ENCODE measurements at places on chromosomes 6 and 20.
A peak's percentile ranks its signal among the peaks of the same experiment; 100 is the strongest.

DNA sequence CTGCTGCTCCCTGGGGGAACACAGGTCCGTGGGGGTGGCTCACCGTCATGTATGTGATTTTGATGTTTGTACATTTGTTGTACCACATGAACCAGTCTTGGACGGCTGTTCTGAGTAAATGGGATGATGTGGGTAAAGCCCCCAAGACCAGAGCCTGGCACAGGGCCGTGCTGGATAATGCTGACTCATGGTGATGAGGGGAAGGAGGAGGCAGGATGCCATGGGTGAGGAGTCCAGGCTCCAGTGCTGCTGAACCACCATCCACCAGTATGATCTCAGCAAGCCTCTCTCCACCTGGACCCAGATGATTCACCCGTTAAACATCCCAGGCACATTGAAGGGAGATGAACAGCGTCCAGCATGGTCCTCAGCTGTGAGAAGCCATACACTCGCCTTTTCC, 9.6 kb upstream of the APCDD1L start:
- peak; percentile 12 for DNase-seq

DNA sequence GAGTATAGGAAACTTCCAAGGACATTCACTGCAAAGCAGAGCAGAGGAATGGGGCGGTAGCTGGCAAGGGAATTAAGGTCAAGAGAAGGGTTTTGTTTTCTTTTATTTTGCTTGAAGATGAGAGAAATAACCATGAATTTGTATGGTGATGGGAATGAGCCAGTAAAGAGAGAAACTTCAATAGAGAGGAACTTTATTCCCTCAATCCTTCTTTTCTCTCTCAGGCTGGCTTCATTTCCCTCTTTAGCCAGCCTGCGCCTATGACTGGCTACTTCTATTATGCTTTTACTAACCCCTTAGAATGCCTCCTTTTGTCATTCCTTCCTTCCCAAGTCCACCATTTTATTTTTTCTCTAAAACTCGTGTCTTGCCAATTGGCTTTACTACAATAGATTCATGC, 101.4 kb upstream of the CEP85L start:
- no peak for DNase-seq

- DNase-seq: peak; percentile 73
These were observed 38.0 kb downstream of the RWDD2A start for GRCh38 chr6:83231146-83231545.

DNA sequence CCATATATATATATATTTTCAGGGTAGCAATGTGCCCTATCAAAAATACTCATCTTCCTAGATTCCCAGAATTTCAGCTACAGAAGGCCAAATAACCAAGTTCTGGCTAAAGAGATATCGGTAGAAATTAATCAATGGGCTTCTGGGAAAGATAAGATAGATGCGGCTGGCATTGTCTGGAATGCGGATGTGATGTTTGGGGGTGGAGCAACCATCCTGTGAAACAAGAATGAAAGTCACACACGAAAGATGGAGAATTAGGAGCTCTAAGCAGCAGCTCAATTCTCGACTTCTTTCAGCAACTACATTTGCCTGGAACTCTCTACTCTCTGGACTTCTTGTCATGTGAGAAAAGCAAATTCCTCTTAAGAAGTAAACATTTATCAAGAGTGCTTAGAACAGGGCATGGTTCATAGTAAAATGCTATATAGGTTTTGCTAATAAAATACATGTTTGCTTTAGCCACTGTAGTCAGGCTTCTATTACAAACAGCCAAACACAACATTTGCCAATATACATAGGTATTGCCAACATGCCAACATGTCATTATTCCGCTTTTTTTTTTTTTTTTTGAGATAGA, 90.8 kb downstream of the CLIC5 start:
- no peak for DNase-seq

DNA sequence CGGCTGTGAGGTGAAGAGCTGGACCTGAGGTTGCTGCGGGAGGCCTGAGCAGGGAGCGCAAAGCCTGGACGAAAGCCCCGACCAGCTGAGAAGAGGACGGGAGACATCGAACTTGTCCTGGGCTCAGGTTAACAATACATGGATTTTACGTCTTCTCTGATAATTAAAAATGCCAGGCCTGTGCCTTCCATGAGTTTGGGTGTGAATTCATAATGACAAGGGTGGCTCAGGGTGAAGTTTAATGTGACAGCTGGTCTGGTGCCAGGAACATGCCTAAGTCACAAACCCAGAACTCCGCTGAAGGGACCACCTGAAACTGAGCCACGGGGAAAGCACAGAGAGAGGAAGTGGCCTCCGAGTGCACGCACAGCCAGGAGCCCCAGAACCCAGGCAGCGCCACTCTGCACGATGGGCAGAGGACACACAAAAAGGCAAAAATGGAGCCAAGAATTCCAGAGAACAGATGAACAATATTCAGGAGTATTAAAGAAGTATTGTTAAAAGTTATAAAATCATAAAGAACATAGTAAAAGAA, 150.1 kb upstream of the RPS6KA2 start:
- DNase-seq: no peak

- no peak for DNase-seq
These were observed 366.2 kb upstream of the BTBD3 start for GRCh38 chr20:11551479-11551878.

DNA sequence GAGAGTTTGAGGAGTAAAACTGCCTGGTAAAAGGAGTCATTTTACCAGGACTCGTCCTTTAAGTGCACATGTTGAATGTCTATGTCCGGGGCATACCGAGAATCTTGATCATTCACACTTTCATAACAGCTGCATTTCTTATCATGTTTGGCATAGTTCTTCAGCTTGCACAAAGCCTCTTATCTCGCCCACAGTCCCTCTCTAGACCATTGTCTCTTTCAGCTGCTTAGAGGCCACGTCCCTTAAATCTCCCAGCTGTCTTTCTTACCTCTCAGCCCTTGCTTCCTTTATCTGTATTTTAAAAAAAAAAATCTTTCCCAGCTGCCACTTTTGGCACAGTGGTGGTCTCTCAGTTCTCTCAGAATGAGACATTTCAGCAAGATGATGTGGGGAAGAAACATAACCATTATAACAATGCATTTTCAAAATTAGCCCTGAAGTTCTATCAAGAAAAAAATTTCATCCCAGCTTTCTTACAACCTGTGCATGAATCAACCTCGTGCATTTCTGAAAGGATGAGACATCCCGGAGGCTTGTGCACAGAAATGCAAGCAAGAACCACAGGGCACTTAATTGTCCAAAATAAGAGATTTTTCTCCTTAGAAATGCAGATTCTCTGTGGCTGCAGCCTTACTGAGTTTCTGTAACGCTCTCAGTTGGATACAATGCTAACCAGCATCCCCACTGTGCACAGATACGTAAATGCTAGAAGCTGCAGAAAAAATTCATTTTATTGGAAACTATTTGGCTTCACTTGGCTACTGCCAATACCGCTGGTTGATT, 24.2 kb downstream of the RBM24 start:
- DNase-seq: peak; percentile 63

- no peak for DNase-seq
These were observed 897 bp downstream of the CD2AP start for GRCh38 chr6:47478233-47479139.

DNA sequence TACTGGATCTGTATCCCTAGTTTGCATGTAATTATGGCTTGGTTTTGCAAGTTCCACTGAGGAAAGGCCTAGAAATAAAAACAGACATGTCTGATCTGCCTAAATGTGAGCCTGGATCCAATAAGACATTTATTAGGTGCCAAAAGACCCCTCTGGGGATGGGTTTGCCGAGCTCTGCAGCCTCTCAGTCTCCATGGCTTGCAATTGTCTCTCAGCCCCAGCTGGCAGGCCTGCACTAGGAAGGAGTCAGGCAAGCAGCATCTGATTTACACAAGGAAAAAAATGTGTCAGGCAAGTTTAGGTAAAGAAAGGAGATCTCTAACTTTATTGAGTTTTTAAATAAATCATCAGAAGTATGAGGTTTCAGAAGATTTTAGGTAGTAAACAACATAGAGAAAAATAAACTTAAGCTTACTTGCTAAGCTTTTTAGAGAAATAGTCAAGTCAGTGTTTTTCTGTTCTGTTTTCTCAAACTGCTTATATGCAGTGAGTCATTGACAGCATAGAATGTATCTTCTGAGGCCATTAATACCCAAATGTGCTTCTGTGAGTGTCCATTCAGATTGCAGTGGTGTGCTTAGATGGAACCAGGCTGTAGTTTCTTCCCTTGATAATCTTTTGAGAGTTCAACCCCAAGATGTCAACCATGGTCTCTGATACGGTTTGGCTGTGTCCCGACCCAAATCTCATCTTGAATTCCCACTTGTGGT, 121.0 kb downstream of the FHL5 start:
- DNase-seq: no peak

DNA sequence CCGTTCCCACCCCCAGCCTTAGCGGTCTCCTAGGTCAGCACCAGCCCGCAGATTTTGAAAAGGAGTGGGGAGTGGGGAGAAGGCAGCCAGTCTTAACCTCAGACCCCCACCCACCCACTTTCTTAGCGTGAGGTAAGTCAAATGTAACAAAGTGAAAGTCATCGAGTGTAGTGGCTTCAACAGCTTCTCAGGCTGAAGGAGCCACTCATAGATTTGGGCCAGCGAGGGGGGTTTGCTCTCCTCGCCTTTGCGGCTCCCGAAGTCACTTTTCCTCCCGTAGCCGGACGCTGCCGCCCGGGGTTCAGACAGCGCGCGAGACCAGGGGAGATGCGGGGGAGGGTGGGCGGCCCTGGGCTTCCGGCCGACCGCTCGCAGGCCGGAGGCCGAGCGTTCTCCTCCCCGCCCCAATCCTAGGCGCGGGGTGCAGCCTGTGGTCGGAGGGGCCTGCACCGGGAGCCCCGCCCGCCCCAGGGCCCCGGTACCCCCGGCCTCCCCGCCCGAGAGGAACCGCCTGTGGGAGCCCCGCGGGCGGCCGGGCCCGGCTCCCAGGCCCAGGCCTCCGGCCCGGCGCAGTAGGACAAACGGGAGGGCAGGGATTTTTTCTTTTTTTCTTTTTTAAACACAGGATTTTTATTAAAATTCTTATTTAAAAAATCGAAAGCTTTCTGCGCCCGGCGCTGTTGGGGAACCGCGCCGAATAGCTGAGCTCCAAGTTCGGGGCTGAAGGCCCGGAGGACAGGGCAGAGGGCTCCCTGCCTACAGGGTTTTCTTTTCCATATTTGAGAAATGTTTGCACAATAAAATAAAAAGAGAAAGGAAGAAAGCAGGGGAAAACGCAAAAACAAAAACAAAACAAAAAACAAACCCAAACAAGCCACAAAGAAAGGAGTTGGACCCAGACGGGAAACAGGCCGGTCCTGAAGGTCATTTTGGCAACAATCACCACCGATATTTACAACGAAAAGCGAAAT, 3.2 kb downstream of the NKX2-2 start:
- no peak for DNase-seq

Data from astrocyte of the cerebellum (primary cell).